ENCODE measurements at places on chromosomes 2 and 18.

DNA sequence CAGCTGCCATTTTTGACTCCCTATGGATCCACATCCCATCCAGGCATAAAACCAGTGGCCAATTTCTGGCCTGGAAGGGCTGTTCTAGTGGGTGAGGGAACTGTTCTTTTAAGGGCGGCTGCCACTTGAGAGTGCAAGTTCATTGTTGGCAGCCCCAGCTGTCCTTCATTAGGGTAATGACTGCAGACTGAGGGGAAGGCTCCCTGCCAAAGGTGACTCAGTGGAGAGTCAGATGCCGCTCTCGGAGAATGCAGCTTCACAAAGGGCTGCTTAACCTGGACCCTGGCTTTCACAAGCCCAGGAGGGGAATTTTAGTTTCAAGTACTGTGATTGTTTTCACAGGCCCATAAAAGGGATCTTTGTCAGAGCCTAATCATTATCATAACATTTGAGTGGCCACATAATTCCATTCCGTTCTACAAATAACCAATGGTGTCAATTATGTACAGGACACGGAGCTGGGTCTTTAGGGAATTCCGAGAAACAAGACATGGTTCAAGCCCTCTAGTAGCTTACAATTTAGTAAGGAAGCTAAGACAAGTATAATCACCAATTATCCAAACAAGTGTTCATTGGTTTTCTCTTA is 235.7 kb downstream of the CDCA7 start:
- no peak for DNase-seq

GRCh38 chr2:47298771-47299170 is 104.2 kb upstream of the MSH2 start:
- no peak for DNase-seq

- DNase-seq: no peak
These were observed 33.1 kb downstream of the MBD2 start for GRCh38 chr18:54191352-54191751.

DNA sequence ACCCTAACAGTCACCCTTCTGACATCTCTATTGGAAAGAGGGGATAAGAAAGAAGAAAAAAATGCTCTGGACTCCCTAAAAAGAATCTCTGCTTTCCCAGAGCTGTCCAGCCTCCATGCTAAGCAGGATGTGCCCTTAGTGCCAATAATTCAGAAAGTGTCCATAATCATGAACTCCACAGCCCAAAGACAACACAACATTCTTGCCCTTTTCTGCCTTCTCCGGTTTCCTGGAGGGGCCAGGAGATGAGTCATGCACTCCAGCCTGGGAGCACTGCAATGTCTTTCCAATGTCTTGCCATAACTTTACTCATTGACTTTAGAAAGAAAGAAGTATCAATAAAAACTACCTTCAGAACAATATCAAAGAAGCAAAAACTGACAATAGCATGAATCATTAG is 44.0 kb downstream of the KLF7 start:
- no peak for DNase-seq

DNA sequence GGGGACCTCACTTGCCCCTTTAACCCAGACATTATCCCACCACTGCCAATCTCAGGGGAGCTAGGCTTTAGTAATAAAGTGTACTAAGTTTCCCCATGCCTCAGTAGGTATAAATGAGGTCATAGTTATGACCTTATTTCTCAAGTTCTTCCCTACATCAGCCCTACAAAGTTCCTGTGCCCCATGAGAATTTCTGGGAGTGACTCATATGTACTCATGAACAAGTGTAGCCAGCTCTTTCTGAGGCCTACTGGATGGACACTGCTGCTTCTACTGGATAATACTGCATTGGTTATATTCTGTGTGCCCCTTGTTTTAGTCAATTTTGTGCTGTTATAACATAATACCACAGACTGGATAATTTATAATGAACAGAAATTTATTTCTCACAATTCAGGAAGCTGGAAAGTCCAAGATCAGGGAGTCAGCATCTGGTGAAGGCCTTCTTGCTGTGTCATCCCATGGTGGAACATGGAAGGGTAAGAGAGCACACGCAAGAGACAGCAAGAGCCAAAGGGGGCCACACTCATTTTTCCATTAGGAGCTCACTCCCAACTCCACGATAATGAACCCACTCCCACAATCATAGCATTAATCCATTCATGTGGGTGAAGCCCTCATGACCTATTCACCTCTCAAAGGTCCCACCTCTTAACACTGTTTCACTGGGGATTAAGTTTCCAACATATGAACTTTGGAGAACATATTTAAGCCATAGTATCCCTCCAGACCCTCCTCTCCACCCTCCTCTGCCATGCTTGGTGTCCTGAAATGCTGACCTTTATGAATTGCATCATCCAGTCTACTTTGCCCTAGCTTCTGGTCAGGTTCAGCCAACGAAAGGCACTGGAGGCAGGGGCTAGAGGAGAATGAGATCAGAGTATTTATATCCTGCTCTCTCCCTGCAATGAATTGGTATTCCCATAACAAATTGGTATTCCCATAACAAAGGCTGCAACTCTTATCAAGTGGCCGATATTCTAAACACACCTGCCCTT is 25.4 kb upstream of the ST3GAL5 start:
- DNase-seq: no peak

DNA sequence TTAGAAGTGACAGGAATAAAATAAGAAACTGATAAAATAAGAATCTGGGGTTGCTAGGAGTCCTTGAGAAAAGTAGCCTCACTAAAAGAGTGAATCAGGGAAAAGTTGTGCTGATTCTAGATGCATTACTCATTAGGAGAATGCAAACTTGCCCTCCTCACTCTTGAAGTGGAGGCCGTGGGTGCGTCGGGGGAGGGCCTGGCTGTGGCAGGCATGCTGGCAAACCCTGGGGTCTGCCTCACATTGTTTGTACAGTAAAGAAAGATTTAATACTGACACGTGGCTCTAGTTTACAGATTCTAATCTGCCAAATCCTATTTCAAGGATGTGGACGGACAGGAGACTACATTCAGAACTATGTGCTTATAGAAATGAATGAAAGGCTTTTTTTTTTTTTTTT is 41.9 kb downstream of the TANC1 start:
- DNase-seq: peak; percentile 12

DNA sequence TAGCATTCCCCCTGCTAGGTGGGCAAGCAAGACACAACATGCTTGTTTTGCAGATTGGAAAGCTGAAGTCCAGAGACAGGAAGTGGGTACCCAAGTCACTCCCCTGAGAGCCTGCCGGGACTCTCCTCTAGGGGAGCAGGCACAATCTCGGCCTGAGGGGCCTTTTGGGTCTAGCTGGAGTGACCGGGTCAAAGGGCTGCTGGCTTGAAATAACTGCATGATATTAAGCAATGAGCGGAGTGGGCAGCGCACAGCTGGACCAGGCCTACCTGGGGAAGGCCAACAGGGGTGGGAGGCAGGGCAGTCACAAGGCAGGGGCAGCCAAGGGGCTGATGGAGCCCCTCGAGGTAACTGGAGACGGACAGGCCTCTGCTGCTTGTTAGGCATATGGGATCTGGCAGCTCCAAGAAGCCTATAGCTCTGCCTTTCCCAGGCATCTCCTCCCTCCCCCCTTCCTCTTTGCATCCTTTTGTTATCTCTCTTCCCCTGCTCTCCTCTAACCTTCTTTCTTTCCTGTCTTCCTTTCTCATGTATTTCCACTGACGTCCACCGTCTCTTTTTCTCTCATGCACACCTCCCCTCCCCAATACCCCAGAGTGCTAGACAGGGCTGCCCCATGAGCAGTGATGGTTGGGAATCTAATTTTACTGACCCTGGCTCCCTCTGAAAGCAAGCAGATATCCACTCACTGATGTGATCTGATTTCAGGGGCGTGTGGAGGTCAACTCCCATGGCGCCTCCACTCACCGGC is 237.5 kb downstream of the LOXHD1 start:
- DNase-seq: no peak

DNA sequence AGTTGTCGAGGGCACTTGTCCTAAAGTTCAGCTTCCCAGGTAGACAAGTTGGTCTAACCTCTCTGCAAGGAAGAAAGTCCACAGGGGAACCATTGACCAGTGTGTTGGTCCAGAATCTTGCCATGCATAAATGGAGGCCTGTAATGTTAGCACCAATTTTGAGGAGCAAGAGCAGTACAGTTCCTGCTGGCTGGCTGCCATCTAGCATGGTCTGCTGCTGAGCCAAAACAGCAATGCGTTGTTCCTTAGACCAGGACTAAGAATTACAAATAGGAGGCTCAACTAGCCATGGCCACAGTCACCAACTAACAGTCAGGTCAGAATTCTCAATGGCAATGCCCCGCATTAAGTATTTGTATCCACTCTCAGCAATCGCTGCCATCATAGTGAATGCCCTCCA is 72.8 kb upstream of the WIPF1 start:
- no peak for DNase-seq

- no peak for DNase-seq
These were observed 87.2 kb upstream of the SMAD2 start for GRCh38 chr18:48017635-48018034.

GRCh38 chr2:30649278-30649677 is 158.0 kb downstream of the CAPN13 start:
- no peak for DNase-seq

- no peak for DNase-seq
These were observed 10.8 kb downstream of the IL36B start for GRCh38 chr2:113041871-113042270.

DNA sequence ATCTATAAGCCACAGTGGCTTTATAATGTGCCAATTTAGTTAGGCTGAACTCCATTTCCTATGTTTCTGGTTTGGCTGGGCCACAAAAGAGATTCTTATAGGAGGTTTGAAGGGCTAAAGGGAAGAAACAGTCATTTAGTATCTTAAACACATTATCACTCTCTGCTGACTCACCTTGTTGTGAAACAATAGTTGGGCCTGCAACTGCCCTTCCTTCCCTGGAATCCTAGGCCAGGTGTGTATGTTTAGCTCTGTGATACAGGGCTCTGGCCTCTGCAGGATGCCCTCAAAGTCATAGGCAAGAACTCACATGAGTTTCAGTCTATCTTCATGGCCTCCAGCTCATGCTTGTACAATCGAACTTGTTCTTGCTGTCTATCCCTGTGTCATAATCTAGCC is 400.0 kb upstream of the CELF4 start:
- no peak for DNase-seq

- DNase-seq: peak; percentile 82
These were observed 928 bp upstream of the FOSL2 start for GRCh38 chr2:28391564-28392296.

- DNase-seq: no peak
These were observed 650.9 kb downstream of the CCDC85A start for GRCh38 chr2:56834686-56835085.

- no peak for DNase-seq
These were observed 550.1 kb downstream of the SPAG16 start for GRCh38 chr2:213834331-213834730.

GRCh38 chr2:242030226-242030575 is 160.7 kb downstream of the RTP5 start:
- DNase-seq: no peak

- DNase-seq: no peak
These were observed at the start of gene KIF1A for GRCh38 chr2:240819858-240820606. TSS of gene KIF1A (minus strand) at chr2:240820219. CDS start at chr2:240797752, 22,467 bp downstream.

- no peak for DNase-seq
These were observed 108.4 kb upstream of the TTN start for GRCh38 chr2:178915423-178916173.

DNA sequence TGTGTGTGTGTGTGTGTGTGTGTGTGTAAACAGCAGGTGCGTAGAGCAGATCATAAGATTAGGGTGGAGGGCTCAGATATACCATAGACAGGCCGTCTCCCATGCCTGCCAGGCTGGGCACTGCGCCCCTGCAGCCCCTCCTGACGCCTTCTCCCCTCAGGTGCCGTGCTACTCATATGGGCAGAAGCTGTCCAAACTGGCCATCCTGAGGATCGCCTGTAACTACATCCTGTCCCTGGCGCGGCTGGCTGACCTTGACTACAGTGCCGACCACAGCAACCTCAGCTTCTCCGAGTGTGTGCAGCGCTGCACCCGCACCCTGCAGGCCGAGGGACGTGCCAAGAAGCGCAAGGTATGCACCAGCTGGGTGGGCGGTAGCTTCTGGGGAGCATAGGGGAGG is 10.0 kb downstream of the ATOH8 start:
- DNase-seq: no peak

DNA sequence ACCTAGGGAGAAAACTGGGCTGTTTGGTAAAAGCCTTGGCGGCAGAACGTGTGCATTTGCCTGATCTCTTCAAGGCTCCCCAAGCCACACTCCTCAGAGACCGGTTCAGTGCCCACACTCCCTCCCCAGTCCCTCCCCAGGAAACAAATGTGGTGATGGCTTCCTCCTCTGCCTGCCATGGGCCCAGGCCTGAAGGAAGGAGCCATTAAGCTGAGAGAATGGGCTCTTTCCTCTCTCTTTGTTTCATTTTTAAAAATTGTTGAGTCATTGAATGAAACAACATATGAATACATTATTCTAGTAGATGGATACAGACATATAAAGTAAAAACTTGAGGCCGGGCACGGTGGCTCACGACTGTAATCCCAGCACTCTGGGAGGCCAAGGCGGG is 50.6 kb upstream of the YWHAQ start:
- DNase-seq: peak; percentile 33

DNA sequence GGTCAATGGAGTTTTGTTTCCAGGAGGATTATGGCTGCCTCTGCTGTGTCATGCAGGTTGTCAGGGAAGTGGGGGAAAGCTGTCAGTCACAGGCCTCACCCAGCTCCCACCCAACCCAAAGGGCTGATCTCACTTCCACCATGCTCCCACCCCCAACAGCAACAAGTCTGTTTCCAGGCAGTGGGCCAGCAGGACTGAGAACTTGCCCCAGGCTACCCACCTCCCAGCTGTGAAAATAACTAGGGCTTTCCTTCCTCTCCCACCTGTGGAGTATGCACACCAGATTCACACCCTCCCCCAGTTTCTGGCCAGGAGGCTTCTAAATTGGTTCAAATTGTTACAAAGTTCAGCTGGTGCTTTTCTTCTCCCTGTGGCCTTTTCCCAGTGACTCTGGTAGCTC is 95.6 kb upstream of the ACVR1 start:
- no peak for DNase-seq

- no peak for DNase-seq
These were observed 129.4 kb upstream of the MAPRE2 start for GRCh38 chr18:34911661-34912384.

Data from activated CD4-positive, alpha-beta T cell treated with anti-CD3 and anti-CD28 coated beads, Interleukin-2, Interleukin-4, amounts not matched to agents 100 ng/mL and 50 ng/mL, durations not matched to agents 16 hours and 8 hours (primary cell).